ENCODE measurements at places on chromosomes 12 and 14.

GRCh38 chr12:42475106-42475505 lies 114.4 kb downstream of the PRICKLE1 start:
- DNase-seq: no peak

DNA sequence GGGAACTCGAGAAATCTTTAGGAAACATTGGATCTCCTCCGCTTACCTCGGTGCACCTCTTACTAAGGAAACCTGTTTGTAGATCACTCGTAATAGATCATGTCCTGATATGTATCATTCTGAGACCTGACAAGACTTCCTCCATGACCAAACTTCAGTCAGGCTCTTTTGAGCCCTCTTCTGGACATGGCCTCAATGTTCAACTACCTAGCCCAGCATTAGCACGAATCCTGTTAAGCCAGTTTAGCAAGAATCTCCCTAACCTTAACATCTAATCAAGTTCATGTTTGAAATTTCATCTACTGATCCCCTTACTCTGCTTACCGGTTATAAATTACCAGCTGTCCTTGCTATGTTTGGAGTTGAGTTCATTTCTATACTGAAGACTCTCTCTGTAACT lies 713.9 kb upstream of the USP15 start:
- DNase-seq: peak; percentile 13

- DNase-seq: no peak
These were observed 105.9 kb downstream of the ETV6 start for GRCh38 chr12:11755302-11755930.

- DNase-seq: no peak
These were observed 179.3 kb upstream of the GZMB start for GRCh38 chr14:24813089-24813815.

DNA sequence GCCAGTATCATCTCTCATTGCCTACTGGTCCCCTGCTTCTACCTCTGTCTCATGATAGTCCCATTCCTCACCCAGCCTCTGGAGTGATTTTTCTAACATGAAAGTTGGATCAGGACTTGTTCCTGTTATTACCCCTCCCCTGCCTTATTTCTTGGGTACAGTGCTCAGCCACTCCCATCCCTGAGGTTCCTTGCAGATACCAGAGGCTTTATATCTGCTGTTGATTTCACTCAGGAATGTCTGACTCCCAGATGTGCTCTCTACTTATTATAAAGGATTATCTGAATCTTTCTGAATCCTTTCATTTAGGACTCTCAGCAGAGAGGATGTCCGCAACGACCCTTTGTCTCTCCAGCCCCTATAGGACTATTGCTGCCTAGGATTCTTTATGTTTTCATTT lies 111.2 kb downstream of the LRRK2 start:
- no peak for DNase-seq

GRCh38 chr12:5733916-5734315 lies 211.1 kb downstream of the ANO2 start:
- no peak for DNase-seq

DNA sequence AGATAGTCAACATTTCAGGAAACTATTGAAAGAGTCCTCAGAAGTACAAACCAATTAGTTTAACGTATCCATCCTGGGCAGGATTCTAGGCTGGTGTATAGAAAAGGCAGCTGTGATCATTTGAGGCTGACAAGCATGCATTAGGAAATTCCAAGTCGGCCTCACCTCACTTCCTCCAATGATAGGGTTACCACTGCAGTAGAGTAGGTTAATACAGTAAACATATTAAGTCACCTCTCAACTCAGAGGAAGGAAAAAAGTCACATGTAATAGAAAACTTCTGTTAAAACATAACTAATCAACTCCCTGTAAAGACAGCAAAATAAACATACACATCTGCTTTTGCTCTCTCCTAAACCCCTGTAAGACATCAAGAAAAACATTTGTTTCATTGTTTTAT lies 33.5 kb downstream of the MED13L start:
- DNase-seq: no peak

DNA sequence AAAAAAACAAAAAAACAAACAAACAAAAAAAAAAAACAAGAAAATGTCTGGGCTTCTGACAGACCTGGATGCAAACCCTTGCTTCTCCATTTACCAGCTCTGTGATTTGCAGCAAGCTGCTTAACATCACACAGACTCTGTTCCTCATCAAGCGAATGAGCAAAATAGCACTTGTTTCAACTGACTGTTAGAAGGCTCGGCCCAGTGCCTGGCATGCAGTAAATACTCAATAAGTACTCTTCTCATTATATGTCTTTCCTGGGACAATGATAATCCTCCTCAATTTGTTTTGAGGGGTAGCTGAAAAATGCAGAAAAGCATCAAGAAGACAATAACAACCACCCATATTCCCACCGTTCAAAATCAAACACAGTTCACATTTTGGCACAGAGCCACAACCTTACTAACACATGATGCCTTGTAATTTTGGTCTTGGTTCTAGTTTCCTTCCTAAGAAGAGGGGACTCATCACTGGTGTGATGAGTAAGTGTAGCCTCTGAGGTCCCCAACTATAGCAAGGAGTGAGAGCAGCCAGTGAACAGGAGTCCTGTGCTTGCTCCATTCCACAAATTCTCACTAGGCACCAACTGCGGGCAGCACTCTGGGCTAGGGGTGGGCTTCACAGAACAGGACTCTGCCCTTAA lies 60.4 kb downstream of the TTC7B start:
- no peak for DNase-seq

- DNase-seq: no peak
These were observed 64.5 kb downstream of the DIP2B start for GRCh38 chr12:50569321-50569720.

- no peak for DNase-seq
These were observed 34.7 kb downstream of the KCNA5 start for GRCh38 chr12:5078423-5078822.

- no peak for DNase-seq
These were observed 184.4 kb upstream of the BCL2L14 start for GRCh38 chr12:11886339-11886738.

DNA sequence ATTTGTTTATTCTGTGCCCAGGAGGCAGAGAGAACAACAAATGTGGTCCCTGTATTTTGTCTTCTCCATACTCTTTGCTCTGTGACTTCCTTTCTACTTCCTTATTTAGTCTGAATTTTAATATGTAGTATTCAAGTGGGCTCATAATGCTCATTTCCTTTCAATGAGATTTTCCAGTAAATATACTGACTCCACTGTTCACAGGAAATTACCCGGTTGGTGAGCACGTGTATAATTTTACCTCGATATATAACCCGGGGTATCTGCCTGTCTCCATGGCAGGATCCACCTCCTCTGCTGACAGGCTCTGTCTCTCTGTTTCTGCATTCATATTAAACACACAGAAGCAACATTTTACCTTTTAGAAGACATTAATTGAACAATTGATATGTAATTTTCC lies 166.0 kb downstream of the SLC38A4 start:
- DNase-seq: no peak

DNA sequence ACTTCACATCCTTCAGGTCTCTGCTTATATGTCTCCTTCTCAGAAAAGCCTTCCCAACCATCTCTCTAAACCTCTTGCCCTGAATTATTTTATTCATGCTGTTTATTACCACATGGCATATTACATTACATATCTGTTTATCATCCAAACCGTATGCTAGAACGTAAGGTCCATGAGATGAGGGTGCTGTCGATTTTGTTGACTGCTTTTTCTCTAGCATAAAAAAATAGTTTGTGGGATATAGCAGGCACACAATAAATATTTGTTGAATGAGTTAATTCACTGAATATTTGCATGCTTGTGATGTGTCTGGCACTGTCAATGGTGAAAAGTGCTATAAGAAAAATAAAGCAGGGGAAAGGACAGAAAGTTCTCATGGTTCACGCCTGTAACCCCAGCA lies 22.9 kb downstream of the SAMD4A start:
- DNase-seq: no peak
